LoVo (cell line): ENCODE measurements at places on chromosomes 7 and 10.

GRCh38 chr7:69892790-69893189, 294.5 kb downstream of the AUTS2 start:
- DNase-seq, result no peak

GRCh38 chr7:55104712-55105433, 86.1 kb downstream of the EGFR start:
- no peak for DNase-seq

DNA sequence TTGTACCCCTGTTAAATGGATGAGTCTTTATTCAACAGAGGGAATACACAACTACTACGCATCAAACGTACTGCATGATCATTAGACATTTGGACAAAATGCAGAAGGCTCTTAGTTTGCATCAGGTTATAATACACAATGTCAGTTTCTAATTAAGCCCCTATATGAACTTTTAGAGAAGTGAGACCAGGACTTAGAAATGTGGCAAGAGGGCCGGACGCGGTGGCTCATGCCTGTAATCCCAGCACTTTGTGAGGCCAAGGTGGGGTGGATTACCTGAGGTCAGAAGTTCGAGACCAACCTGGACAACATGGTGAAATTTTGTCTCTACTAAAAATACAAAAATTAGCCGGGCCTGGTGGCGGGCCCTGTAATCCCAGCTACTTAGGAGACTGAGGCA, 76.3 kb upstream of the MGMT start:
- DNase-seq, result no peak

- DNase-seq, result no peak
Observed at GRCh38 chr7:1557006-1557405, 1.0 kb upstream of the TMEM184A start.

- no peak for DNase-seq
Observed at GRCh38 chr10:104435822-104436221, 82.2 kb downstream of the CFAP58 start.

DNA sequence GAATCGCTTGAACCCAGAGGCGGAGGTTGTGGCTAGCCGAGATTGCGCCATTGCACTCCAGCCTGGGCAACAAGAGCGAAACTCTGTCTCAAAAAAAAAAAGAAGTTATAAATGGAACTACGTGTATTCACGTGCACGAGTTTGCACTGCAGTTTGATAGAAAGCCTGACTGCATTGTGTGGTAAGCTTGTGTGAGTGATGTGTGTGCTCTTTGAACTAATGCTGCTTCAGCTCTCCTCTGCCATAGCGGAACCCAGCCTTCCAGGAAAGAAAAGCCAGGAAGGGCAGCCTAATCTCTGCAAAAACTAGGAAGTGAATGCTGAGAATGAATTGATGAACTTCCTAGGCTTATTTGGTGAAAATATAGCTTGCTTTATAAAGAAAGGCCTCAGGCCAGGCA, 15.6 kb upstream of the MKRN1 start:
- no peak for DNase-seq

- DNase-seq, result no peak
Observed at GRCh38 chr10:69490876-69491275, 39.6 kb downstream of the TSPAN15 start.

DNA sequence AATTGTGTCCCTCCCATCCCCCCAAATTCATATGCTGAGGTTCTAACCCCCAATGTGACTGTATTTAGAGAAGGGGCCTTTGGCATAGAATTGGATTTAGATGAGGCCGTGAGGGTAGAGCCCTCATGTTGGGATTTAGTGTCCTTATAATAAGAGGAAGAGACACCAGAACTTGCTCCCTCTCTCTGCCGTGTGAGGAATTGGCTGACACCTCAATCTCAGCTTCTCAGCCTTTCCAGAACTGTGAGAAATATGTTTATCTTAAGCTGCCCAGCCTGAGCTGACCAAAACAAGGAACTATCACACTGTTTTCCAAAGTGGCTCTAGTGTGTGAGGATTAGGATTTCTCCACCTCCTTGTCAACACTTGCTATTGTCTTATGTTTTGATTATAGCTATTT, 400.0 kb upstream of the FZD8 start:
- DNase-seq, result no peak

- no peak for DNase-seq
Observed at GRCh38 chr10:119705434-119705831, 20.4 kb upstream of the INPP5F start.
